Activated CD4-positive, alpha-beta T cell treated with anti-CD3 and anti-CD28 coated beads, Interleukin-10, Interleukin-2, amounts not matched to agents 100 ng/mL and 50 ng/mL, durations not matched to agents 16 hours and 8 hours (primary cell): ENCODE measurements at places on chromosomes 2 and 18.
A peak's percentile ranks its signal among the peaks of the same experiment; 100 is the strongest.

GRCh38 chr18:48889981-48890762 is 60.6 kb downstream of the SMAD7 start:
- no peak for DNase-seq

GRCh38 chr2:216289470-216289869 is 82.8 kb downstream of the MARCHF4 start:
- DNase-seq = no peak

GRCh38 chr2:10741139-10741538 is 19.7 kb downstream of the ATP6V1C2 start:
- DNase-seq = no peak

- no peak for DNase-seq
Measured at GRCh38 chr18:70956554-70956953, 667.7 kb downstream of the SOCS6 start.

- no peak for DNase-seq
Measured at GRCh38 chr18:40529478-40529877, 1425.6 kb upstream of the PIK3C3 start.

DNA sequence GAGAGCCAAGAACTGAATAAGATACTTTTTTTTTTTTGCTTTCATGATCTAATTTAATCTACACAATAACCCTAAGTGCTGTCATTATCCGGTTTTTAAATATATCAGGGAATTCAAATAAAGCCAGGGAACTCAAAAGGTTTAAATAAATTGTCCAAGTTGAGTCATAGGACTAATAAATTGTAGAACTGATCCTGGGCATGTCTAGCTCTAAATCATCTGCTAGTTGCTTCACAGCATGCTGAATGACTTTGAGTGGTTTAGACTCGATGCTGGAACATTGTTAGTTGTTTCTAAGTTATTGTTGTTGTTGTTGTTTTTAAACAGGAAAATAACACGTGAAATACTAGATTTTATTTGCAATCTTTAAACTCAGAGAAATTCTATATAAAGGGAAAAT is 147.2 kb upstream of the HNMT start:
- no peak for DNase-seq

DNA sequence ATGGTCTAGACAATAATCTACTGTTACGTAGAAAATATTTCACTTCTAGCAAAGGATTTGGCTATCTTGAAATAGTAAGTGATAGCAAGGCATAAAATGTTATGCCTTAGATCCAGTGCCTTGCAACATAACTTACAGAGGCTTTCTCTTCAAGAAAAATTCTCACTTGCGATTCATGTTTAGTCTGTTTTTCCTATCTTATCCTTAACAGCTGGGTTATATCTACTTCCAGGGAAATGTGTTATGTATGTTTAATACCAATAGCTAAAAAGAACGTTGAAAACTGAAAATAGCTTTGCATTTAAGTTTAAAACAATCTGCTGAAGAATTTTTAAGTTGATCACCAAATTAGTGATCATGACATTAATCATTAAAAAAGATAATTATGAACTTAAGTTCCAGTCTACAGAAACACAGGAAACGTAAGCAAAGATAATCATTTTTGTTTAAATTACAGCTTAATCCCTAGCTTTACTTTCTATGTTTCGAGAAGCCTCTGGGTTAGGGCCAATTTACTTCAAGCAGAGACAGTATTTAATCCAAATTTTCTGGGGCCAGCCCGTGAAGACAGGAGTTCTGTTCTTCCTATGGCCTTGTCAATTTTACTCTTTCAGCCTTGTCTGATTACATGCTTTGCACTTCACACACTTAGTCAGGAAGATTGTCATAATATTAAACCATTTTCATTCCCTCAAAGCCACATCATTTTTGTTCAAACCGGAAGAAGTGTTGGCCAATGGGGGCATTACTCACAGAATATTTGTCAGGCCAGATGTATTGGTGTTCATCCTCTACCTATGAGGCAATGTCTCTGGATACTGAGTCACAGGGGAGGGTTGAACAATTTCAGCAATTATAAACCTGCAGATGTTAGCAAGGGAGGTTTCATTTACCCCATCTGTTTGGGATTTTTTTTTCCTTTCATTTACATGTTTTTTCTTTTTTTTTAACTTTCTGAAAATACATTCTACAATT is 1132.9 kb upstream of the ZEB2 start:
- DNase-seq = no peak

GRCh38 chr2:240405684-240406313 is 29.7 kb upstream of the GPC1 start:
- no peak for DNase-seq

- no peak for DNase-seq
Measured at GRCh38 chr2:41937921-41938708, 109.7 kb upstream of the PKDCC start.

DNA sequence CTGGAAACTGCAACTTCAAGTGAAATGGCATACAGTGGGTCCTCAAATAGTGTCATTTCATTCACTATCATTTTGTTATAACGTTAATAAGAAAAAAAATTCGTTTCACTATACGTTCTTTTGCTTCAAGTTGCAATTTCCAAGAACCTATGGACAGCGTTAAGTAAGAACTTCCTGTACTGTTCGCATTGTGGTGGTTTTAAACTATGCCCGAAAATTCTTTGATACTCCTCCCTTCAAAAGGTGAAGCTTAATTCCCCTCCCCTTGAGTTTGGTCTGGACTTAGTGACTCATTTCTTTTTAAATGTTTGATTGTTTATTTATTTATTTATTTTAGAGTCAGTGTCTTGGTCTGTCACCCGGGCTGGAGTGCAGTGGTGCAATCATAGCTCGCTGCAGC is 20.7 kb downstream of the GNLY start:
- DNase-seq = no peak

DNA sequence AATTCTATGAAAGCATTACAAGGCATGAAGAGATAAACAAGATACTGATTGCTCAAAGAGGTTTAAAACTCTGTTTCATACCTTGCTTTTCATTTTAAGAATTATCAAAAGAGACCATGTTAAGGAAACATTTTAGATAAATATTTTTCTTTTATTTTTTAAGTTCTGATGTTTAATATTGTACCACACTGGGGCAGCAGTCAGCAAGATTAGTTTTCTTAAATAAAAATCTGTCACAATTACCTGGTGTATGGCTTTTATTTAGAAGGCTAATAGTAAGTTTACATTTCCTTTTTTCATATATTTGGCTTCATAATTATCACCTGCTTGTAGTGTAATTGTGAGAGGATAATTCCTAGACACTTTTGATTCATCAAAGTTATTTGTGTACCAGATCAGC is 46.4 kb downstream of the ZNF804A start:
- no peak for DNase-seq

GRCh38 chr18:61225336-61225735 is 107.9 kb upstream of the CDH20 start:
- no peak for DNase-seq

GRCh38 chr2:189439342-189439741 is 1.9 kb upstream of the WDR75 start:
- DNase-seq = no peak

GRCh38 chr18:70688286-70688685 is 399.4 kb downstream of the SOCS6 start:
- no peak for DNase-seq

DNA sequence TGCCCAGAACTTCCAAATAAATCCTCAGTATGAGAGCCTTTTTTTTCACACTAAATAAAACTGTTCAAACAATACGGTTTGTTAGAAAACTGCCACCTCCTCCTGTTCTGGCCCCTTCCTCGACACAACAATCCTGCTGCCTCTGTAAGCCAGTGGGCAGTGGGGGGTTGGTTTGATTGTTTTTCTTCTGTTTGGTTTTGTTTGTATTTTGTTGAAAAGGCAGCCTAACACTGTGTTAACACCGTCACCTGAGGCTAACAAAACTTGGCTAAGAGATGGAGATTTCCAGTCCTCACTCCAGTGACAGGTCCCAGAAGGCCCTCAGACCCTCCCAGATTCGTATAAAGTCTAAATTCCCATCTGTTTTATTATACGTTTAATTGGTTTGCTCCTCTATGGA is 402.1 kb downstream of the ZNF521 start:
- DNase-seq = no peak

- DNase-seq = peak; percentile 61
Measured at GRCh38 chr2:219352448-219353023, 20.0 kb upstream of the RESP18 start.

DNA sequence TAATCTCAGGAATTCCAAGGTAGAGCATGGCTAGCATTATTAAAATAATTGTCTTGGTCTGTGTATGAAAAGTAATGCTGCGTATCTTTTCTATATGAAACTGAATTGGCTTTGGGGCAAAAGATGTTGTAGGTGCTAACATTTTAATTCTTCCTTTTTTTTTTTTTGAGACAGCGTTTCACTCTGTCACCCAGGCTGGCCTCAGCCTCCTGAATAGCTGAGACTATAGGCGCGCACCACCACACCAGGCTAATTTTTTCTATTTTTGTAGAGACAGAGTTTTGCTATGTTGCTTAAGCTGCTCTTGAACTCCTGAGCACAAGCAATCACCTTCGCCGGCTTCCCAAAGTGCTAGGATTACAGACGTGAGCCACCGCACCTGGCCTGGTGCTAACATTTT is 172.6 kb upstream of the STON1 start:
- no peak for DNase-seq

DNA sequence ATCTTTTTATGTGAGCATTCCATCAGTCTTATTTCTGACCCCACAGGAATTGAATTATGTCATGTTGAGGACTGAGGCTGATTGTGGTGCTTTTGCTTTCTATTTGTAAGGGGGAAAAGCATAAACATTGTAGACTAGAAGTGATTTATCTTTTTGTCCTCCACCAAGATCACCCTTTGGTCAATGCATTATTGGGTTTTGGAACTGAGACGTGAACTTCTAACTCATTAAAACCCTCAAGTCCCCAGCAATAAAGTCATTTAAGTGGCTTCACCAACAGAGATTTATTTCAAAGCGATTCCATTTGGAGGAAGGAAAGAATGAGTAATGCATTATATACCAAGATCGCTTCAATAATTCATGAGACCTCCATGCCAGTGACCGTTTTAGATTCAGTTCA is 75.5 kb upstream of the TXNDC2 start:
- DNase-seq = no peak

DNA sequence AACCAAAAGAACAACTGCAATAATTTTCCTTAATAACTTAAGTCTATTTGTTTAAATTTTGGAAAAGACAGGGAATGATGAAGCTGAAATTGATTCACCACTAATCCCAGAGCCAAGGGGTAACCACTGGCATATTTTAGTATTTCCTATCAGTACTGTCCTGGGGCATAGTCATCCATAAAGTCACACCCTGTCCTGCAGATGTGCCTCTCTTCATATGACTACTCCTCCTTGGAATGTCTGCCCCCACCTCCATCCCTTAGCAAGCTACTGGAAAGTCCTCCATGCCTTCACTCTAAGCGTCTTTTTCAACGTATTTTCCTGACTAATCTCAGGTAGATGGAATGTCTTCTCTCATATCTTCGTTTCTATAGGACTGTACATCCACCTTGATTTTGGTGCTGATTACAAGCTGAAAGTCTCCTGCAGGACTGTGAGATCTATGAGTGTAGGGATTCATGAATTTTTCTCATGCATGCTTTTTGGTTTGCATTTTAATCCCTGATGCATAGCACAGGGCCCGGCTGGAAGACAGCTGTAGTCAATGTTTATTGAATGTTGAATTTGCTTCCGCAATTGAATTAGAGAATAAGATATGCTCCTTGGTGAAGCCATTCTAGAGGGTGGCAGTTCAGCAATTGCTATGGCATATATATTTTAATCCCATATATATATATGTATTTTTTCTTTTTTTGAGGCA is 85.6 kb downstream of the MOGAT1 start:
- DNase-seq = no peak
